ENCODE measurements at places on chromosomes 7 and 10.

DNA sequence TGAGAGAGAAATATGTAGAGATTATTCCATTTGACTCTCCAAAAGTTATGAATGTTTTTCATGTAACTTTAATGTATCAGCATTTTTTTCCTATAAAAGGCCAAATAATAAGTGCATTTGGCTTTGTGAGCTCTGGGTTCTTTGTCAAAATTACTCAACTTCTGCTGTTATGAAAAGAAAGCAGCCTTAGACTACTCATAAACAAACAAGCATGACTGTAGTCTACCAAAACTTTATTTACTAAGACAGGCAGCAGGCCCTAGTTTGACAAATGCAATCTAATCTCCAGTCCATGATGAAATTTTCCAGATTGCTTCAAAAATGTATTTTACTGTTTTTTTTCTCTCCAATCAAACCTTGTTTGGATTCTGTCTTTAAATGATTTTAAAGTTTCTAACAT is 46.3 kb downstream of the MRPL32 start:
- DNase-seq = no peak

DNA sequence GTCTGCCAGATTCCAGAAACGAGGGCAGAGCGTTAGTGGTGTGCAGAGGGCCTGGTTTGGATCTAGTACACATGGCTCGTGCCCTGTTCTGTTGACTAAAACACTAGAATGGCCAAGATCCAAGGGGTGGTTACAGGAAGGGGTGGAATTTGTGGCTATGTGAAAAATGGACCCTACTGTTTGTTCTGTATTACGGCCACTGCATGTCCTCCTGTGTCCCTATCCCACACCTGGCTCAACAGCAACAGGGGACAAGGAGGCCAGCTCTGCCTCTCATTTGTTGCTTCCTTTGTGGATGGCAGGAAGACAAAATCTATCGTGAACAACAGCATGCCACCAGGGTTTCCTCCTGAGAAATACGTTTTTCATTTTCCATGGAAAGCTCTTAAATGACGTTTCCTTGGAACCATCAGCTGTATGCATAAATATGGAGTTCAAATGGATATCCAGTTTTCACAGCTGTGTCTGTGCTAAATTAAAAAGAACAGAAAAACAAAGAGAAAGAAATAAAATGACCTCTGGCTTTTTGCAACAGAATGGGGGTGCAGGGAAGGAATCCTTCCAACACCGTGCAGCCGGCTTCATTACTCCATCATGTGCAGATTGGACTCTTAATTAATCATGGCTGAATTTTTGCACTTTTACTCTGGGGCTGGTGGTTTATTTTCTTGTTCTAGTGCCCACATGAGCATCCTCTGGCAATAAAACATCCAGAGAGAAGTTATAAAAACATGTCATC is 318.9 kb downstream of the CXCL12 start:
- no peak for DNase-seq

DNA sequence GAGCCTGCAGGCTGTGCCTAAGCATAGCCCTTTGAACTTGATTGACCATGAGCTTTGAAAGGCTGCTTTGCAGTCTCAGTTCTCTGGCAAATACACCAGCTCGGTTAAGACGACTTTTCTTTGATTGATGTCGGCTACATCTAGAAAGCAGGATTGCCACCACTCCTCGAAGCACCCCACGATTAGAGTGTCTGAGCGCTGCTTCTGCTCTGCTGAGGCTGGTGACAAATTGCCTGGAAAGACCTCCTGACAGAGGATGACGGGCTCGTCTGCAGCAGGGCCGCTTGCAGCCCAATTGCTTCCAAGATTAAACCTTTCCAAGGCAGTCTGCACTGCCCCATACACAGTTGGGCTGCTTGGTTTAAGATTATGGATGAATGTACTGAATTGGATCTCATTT is 182.0 kb downstream of the CUX1 start:
- DNase-seq = no peak

- DNase-seq = no peak
Observed at GRCh38 chr7:8149222-8149621, 112.7 kb downstream of the ICA1 start.

GRCh38 chr7:148847815-148848734 is 36.0 kb downstream of the EZH2 start:
- DNase-seq = no peak

DNA sequence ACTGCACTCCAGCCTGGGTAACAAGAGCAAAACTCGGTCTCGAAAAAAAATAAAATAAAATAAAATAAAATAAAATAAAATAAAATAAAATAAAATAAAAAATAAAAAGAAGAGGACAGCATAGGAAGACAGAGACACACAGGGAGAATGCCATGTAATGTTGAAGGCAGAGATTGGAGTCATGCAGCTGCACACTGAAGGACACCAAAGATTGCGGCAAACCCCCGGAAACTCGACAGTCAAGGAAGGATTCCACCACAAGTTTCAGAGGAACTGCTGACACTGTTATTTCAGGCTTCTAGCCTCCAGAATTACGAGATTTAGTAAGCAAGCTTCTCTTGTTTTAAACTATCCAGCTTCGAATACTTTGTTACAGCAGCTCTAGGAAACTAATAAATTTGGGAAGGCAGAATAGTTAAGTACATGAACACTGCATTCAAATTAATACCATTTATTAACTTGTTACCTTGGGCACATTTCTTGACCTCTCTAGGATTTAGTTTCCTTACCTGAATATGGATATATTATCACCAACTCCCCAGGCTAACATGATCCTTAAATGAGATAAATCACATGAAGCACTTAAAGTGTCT is 9.5 kb downstream of the CPED1 start:
- no peak for DNase-seq

DNA sequence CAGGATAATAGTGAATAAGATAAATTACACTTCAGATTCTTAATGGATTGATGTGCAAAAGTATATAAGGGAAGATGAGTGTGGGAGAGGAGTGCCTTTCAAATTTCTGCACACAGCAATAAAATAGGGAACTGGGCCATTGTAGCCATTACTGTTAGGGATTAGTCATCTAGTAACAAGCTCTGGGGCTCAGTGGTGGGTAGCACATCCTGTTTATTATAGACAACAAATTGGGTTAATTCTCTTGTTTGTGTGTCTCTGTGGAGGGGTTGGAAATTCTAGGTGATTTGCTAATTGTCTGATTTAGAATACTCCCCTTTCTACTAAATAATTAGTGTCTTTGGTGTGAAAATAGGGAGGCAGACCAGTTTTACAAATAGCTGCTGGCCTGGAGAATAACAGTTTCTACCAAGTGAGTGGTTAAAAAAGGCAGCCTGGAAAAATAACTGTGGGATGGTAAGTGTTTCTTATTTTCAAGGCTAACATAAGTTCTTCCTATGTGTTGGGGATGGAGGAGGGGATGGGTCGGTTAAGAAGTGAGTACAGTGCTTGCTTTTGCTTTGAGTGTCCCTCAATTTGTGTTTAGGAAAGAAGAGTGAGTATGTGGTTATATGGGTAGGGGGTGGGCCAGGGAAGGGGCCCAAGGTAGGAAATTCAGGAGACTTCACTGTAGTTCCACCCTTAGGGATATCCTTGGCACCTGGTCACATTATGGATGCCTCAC is 43.3 kb upstream of the TMEM248 start:
- DNase-seq = no peak

- no peak for DNase-seq
Observed at GRCh38 chr7:137886746-137887145, 40.0 kb upstream of the DGKI start.
